ENCODE measurements at places on chromosomes 1 and 21.

- no peak for DNase-seq
Measured at GRCh38 chr1:67144696-67145095, 9.9 kb upstream of the C1orf141 start.

GRCh38 chr1:104855550-104855949 lies 1105.9 kb downstream of the AMY1C start:
- DNase-seq, result no peak

DNA sequence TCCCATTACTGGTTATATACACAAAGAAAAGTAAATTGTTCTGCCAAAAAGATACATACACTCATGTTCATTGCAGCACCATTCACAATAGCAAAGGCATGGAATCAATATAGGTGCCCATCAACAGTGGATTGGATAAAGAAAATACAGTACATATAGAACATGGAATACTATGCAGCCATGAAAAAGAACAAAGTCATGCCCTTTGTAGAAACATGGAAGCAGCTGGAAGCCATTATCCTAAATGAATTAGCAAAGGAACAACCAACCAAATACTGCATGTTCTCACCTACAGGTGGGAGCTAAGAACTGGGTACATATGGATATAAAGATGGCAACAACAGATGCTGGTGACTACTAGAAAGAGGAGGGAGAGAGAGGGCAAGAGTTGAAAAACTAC lies 132.6 kb downstream of the PLD5 start:
- no peak for DNase-seq

GRCh38 chr1:148373192-148373925 lies 109.7 kb downstream of the PPIAL4G start:
- no peak for DNase-seq

GRCh38 chr1:58045094-58045705 lies 501.3 kb downstream of the OMA1 start:
- no peak for DNase-seq

DNA sequence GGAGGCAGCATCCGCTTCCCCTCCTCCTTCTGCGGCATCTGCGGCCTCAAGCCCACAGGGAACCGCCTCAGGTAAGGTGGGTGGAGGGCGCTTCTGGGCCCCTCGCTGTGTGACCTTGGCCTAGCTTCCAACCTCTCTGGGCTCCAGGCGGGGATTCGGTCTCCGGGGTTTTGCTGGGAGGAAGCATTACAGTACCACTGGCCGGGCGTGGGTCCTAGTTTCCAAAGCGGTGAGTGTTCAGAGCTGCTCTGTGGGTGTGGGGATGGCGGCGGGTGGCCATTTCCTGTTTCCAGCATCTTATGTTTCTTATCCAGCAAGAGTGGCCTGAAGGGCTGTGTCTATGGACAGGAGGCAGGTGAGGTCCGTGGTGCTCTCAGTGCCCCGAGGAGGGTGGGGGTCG lies 11.6 kb downstream of the FAAH start:
- no peak for DNase-seq

GRCh38 chr1:55580845-55581332 lies 365.7 kb upstream of the USP24 start:
- no peak for DNase-seq

- DNase-seq, result no peak
Measured at GRCh38 chr1:53578358-53578757, 119.2 kb downstream of the DMRTB1 start.

GRCh38 chr1:247415423-247416361 lies at the start of gene NLRP3:
NLRP3 (plus strand) TSS chr1:247416173; CDS start chr1:247418801, 2,628 bp downstream.
- no peak for DNase-seq

DNA sequence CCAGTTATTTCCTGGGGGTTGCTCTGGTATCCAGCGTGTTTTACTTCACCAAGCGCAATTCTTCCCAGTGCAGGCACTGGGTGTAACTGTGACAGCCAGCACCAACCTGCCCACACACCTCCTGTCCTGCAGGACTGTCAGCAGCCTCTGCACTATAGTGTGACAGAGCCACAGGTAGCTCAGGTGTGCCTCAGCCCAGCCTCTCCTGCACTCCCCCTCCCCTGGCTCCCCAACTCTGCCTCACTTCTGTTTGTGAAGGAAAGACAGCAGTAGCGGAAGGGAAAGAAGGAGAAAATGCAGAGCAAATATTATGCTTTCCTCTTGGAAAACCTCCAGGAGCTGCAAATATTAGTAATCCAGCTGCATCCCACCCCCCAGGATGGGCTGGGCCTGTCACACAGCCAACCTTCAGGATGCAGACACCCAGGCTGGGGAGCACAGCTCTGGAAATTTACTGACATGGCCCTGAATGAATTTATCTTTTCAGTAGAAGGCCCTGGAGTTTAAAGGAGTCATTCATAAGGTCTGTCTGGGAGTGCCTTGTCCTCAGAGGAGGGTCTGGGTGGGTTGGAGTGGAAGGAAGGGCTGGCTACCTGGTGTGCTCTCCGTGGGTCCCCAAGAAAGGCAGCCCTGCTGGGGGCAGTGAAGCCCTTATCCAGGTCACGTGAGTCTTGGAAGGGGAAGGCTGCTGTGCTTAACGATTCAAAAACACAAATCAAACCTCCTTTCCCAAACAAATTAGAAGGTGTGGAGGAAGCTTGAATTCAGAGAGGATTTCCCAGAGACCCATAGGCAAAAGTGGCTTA lies 20.9 kb downstream of the CAPN2 start:
- no peak for DNase-seq

GRCh38 chr1:177315761-177316160 lies 145.0 kb downstream of the BRINP2 start:
- DNase-seq, result no peak
